Caco-2 (cell line): ENCODE measurements at places on chromosomes 7 and 10. TPM values are rescaled to one million over a fixed set of nuclear protein-coding genes. Genes with fewer than 3 reads are reported as not detected.

GRCh38 chr7:64794171-64794844 lies at the start of gene ZNF138:
ZNF138 (plus strand) TSS chr7:64794428; CDS start chr7:64794569, 141 bp downstream.
- DNase-seq: peak; percentile 97
- H3K27me3 ChIP-seq: no peaks in the 10 kb centered on the region
- peak within 1 kb of the TSS; percentile 97 for H3K27ac ChIP-seq
- peak within 1 kb of the TSS; percentile 92 for H3K4me3 ChIP-seq
- H3K4me1 ChIP-seq: 0 out of 2 replicates have a peak, but pooled peaks cover 4% of the 10 kb centered on the region
- H3K36me3 ChIP-seq: no peaks in the 10 kb centered on the region

DNA sequence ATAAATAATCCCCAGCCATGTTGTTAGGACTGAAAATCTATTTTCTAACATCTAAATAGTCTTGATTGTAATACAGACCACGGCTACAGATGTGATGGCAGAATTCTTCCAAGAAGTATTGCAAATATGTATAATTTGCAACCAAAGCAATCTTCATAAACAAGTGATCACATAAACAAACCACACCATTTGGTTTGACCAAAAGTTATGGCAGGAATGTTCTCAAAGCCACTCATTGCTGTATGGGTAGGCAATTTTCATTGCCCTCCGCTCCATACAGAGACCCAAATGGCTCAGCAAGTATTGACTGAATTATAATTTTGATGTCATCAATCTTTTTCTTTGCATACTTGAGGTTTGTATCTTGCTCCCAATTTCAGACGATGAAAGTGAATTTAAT lies 19.0 kb upstream of the RHOBTB1 start:
- no peak for DNase-seq
- H3K4me3 ChIP-seq: no peak overlapping the region
- H3K36me3 ChIP-seq: no peaks in the 10 kb centered on the region
- no peak overlapping the region for H3K27ac ChIP-seq
- H3K27me3 ChIP-seq: no peaks in the 10 kb centered on the region

DNA sequence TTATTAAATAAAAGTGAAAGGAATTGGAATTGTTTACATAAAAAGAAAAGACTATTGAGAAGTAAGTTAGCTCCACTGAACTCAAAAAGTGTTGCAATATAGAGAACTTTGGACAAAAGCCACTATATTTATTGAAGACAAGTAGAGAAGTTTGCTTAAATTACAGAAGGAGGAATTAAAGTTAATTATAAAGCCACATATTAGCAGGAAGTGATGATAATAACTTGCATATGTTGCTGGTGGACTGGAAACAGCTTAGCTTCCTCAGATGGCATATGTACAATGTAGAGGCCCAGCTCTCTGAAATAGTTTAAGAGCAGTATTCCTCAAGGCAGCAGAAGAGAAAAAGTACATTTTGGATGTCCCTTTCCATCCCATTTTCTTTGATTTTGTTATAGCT lies 400.7 kb downstream of the GATA3 start:
- no peaks in the 10 kb centered on the region for H3K27me3 ChIP-seq
- DNase-seq: no peak
- H3K4me1 ChIP-seq: no peaks in the 10 kb centered on the region

GRCh38 chr7:51640841-51641240 lies 324.2 kb upstream of the COBL start:
- no peak overlapping the region for H3K27ac ChIP-seq
- peak; percentile 70 for DNase-seq
- no peaks in the 10 kb centered on the region; the same call in 1 of the 2 replicates for H3K27me3 ChIP-seq

DNA sequence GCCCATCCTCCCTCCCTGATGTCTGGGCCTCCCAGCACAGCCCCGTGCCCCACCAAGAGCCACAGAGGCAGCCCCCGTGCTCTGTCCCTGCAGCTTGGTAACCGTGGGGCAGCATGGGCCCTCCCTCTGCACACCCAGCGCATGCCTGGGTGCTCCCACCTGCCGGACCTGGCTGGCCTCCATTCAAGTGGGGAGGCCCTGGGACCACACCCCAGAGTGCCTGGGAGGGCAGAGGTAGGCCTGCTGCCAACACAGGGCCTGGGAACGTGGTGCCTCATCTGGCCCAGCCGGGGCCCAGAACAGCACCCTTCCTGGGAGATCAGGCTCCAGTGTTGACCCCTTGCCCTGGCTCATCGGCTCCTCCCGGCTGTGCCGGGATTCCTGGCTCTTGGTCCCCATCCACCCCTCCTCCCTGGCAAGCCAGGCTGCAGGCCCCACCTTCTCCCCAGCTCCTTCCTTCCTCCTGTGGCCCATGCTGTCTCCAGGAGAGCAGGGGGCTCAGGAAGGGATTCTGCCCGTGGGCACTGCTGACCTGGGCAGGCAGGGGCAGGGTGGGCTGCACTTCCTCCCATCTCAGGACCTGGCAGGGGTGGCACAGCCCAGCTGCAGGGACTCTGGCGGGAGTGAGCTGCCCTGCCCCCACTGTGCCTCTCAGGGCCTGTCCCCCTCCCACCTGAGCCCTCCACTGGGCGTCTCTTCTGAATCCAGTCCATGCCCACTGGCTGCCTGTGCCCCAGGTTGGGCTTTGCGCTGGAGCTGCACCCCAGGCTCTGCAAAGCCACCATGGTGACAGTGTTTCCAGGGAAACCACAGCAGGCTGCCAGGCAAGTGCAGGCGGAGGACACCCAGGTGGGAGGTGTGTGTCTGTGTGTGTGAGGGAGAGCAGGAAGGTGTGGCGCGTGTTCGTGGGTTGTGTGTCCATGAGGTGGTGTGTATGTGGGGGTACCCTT lies 32.6 kb downstream of the PWWP2B start:
- no peaks in the 10 kb centered on the region for H3K36me3 ChIP-seq
- no peak for DNase-seq
- no peaks in the 10 kb centered on the region for H3K4me1 ChIP-seq
- H3K27ac ChIP-seq: no peak overlapping the region

DNA sequence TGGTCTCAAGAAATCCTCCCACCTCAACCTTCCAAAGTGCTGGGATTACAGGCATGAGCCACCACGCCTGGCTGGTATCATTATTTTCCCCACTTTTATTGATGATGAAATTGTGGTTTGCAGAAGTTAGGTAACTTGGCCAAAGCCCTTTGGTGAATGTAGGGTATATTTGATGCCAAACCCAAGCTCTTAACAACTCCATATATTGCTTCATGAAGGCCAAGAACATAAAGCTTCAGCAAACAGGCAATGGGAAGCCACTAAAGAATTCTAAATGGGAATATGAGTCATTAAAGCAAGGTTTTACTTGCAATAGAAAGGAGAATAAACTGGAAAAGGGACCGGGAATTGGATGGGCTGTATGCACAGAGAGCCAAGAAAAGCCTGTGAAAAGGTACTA lies 142.7 kb downstream of the KMT2E start:
- no peak for DNase-seq
- no peaks in the 10 kb centered on the region for H3K4me1 ChIP-seq
- H3K36me3 ChIP-seq: no peaks in the 10 kb centered on the region
- H3K4me3 ChIP-seq: no peak overlapping the region

- no peaks in the 10 kb centered on the region for H3K27me3 ChIP-seq
- H3K27ac ChIP-seq: no peak overlapping the region
- no peak overlapping the region for H3K4me3 ChIP-seq
- peaks cover 40% of the 10 kb centered on the region for H3K4me1 ChIP-seq
- DNase-seq: no peak
Observed at GRCh38 chr10:60395711-60396110, 6.0 kb upstream of the ANK3 start.

DNA sequence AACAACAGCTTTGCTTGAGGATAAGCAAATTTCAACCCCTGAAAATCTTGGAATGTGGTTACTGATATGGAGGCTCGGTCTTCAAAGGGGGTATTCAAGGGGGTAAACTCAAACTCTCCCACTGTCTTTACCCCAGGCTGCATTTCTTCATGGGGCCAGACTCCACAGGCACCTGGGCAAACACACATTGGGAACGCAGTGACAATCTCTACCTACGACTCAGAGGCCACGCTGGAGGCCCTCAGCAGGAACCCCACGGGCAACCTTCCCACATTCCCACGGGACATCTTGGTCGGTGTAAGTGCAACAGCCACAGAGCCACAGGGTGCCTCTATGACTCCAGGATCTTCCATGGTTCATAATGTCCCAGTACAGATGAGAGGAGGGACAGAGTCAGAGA lies 2.2 kb upstream of the INSIG1 start:
- no peaks in the 10 kb centered on the region for H3K27me3 ChIP-seq
- peak overlapping the region; percentile 60 for H3K27ac ChIP-seq
- H3K4me1 ChIP-seq: peaks cover 30% of the 10 kb centered on the region
- H3K4me3 ChIP-seq: no peak overlapping the region
- H3K36me3 ChIP-seq: peaks cover 7% of the 10 kb centered on the region
- no peak for DNase-seq

The CDH23 gene
- 0.34 and 1.0 TPM in 2 replicates for total RNA-seq
